ENCODE measurements at places on chromosomes 3 and 15.

GRCh38 chr15:32739522-32740063, 21.8 kb downstream of the GREM1 start:
- ATAC-seq = peak; percentile 13

DNA sequence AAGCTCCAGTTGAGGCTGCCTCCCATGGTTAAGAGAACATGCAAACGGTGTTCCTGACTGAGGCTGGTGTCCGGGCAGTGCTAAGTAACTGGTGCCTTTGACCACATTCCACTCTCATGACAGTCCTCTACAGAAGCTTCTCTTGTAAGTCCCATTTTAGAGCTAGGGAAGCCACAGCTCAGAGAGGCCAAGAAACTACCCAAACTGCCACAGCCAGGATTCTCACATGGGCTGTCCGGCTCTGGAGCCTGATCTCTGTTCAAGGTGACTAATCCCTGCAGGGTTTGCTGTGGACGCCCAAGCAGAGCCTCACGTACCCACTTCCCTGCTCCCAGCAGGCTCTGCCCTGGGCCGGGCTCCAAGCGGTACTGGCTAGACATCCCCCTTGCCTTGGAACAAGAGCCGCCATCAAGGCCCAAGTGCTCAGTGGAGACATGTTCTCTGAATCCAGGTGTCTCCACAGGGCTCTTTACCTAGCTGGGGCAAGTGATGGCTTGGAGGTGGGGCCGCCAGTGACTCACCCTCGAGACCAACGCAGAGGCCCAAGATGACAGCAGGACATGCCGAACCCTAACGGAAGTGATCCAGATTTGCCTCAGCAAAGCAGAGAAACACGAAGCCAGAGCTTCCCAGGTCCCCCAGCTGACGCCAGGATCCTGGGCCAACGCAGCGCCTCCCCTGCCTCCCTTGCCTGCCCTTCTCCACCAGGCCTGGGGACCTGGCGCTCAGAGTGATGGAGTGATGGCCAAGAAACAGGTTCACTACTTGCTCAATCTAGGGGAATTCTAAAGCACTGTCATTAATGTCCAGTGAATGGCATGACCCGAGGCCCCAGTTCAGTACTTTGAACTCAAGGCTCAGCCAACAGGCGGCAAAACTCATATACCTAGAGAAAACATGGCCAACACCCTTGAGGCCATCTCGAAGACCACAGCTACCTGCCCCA, 24.4 kb downstream of the KLHL25 start:
- ATAC-seq = no peak

DNA sequence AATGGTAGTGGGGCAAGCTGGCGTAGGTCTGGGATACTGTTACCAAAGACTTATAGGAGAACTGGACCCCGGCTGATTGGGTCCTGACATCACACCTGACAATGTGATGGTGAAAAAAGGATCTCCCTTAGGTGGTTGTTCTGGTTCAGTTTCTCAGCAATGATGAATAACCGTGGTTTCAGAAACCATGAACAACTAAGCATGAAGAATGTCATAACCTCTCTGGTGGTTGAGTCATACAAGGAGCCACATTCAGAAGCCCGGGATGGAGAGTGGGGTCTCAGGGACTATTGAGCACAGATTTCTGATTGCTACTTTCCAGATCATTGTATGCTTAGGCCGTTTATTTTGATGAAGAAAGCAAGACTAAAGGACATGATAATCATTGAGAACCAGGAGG, 17.4 kb downstream of the GPR160 start:
- ATAC-seq = no peak

- no peak for ATAC-seq
These were observed 109.1 kb downstream of the UBE3A start for GRCh38 chr15:25329696-25330095.

DNA sequence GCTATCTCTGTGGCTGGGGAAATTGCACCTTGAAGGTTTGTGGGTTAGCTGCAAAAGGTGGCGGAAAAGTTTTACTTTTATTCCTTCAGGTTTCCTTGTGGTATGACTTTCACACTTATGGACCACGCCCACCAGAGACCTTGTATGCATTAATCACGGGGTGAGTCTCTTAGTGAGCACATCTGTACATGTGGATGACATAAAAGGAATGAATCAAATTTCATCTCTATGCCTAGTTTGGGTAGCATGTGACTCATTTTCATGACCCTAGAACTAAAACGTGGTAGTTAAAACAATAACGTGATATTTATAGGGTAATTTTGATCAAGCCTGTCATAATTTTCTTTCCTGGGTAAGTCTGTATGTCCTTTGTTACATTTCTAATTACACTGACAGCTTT, 141.7 kb downstream of the PDCD6IP start:
- ATAC-seq = no peak

- no peak for ATAC-seq
These were observed 155.8 kb upstream of the FRMD4B start for GRCh38 chr3:69541711-69542088.

DNA sequence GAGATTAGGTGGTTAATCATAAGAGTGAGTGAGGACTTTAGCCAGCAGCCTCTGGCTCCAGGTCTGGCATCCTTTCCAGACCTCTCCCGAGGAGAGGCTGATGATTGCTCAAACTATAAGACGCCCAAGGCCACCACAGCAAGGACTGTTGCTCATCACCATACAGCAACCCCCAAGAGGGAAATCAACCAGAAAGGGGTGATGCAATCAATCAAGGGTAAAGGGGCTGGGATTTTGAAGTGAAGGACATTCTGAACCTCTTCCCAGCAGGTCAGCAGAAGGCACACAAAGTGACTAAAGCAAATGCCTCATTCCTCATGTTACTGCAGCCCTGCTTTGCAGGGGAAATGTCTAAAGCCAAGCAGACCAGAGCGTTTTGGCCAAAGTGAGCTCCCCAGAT, 247.3 kb upstream of the IGF1R start:
- no peak for ATAC-seq

DNA sequence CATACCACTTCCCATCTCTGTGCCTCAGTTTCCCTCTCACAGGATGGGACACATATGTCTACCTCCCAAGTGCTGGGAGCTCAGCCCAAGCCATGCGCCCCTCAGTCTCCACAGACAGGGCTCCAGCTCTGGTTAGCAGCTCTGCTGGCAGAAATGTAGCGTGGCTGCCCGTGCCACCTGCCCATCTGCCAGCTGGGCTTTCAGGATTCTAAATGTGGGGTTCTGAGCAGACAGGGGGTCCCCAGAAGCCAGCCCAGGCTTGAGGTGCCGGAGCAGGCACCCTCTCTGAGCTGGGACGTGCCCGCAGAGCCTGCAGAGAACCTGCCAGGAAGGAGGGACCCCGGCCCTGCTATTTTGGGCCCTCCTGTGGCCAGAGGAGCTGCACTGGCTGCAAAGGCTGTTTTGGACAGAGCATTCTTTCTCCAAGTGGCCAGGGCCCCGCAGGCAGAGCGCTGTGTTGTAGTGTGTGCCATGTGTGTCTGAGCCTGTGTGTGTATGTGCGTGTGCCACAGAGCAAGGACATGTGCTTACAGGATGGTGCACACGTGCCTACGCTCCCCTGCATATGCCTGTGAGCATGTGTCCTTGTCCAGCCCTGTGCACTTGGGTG, 31.7 kb downstream of the PSTPIP1 start:
- no peak for ATAC-seq

DNA sequence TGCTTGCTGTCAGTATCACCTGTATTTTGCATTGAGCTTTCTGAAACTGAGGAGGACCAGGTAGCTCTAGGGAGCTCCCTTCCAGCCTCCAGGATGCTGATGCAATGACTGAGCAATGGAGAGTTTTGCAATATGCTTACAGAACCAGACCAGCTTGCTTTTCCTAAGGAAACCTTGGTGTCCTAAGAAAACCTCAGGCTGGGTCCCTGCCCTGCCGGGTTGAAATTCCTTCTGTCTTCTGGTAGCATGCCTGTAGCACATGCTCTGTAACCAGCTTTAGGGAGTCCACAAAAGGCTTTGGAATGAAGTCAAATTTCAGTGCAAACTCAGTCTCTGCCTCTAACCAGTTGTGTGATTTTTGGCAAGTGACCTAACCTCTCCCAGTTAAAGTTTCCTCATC, 65.8 kb upstream of the GSK3B start:
- ATAC-seq = peak; percentile 90

Measured in SK-N-SH treated with all-trans-retinoic acid at 6 μM for 48 hours (cell line).